ENCODE measurements at places on chromosomes 2 and 18.

- no peaks in the 10 kb centered on the region for H3K27me3 ChIP-seq
- DNase-seq = no peak
- no peaks in the 10 kb centered on the region for H3K36me3 ChIP-seq
- H3K27ac ChIP-seq = no peak overlapping the region
- H3K4me3 ChIP-seq = no peak overlapping the region
- no peaks in the 10 kb centered on the region for H3K4me1 ChIP-seq
These were observed 534.9 kb downstream of the SLC4A3 start for GRCh38 chr2:220162320-220162719.

DNA sequence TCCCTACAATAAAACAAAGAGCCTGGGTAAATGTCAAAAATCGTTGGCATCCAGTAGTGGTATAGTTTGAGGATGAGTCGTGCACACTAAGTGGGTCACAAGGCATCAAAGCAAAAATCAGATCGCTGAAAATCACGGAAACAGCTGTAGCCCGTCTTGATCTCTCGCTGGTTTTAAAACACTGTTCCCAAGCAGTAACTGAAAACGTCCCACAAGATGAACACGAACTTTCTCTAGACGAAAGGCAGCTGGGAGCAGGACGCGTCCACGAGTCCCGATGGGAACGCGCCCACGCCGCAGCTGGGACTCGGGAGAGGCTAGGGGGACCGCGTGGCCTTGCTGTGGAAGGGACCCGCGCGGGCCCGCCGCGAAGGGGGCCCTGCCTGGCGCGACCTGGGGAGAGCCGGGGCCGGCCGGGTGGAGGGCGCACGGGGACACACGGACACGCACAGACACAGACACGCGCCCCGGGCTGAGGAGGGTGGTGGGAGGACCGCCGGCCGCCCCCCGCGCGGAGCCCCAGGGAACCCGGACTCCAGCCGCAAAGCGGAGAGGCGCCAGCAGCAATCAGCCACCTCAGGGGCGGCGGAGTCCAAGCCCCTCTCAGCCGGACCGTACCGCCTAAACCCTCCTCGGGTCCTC lies 651 bp downstream of the STK17B start:
- DNase-seq = no peak
- peaks cover 40% of the 10 kb centered on the region for H3K4me1 ChIP-seq
- H3K36me3 ChIP-seq = peaks cover 27% of the 10 kb centered on the region
- H3K27ac ChIP-seq = peak overlapping the region; percentile 94
- peak overlapping the region; percentile 98 for H3K4me3 ChIP-seq
- no peaks in the 10 kb centered on the region for H3K27me3 ChIP-seq

GRCh38 chr2:12764849-12765605 lies 48.3 kb downstream of the TRIB2 start:
- H3K27me3 ChIP-seq = no peaks in the 10 kb centered on the region
- no peak for DNase-seq
- H3K4me3 ChIP-seq = no peak overlapping the region
- H3K4me1 ChIP-seq = peaks cover 3% of the 10 kb centered on the region
- no peak overlapping the region for H3K27ac ChIP-seq

- no peaks in the 10 kb centered on the region for H3K36me3 ChIP-seq
- H3K4me3 ChIP-seq = no peak overlapping the region
- no peaks in the 10 kb centered on the region for H3K4me1 ChIP-seq
- H3K27ac ChIP-seq = no peak overlapping the region
These were observed 61.7 kb downstream of the PLB1 start for GRCh38 chr2:28557389-28558131.

GRCh38 chr2:41896186-41896846 lies 151.5 kb upstream of the PKDCC start:
- H3K27ac ChIP-seq = no peak overlapping the region
- H3K36me3 ChIP-seq = no peaks in the 10 kb centered on the region
- no peaks in the 10 kb centered on the region for H3K27me3 ChIP-seq
- peak; percentile 14 for DNase-seq

DNA sequence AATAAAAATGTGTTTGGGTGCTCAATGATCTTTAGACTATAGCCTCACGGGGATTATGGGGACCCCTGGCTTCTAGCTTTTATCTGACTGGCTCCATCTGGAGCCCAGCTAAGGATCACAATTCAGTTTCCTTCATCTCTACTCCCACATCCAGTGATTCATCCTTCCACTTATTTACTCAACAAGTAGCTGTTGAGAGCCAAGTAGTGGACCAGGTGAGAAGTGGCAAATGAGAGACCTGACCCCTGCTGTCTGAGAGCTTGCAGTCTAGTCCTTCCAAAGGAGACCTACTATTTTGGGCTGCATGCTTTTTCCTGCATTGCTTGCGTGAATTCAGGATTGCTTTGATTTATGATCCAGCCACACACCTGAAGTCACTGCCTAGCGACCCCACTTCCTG lies 10.7 kb upstream of the DSG3 start:
- no peak overlapping the region for H3K4me3 ChIP-seq
- no peaks in the 10 kb centered on the region for H3K4me1 ChIP-seq
- H3K27me3 ChIP-seq = no peaks in the 10 kb centered on the region
- no peaks in the 10 kb centered on the region for H3K36me3 ChIP-seq
- H3K27ac ChIP-seq = no peak overlapping the region

DNA sequence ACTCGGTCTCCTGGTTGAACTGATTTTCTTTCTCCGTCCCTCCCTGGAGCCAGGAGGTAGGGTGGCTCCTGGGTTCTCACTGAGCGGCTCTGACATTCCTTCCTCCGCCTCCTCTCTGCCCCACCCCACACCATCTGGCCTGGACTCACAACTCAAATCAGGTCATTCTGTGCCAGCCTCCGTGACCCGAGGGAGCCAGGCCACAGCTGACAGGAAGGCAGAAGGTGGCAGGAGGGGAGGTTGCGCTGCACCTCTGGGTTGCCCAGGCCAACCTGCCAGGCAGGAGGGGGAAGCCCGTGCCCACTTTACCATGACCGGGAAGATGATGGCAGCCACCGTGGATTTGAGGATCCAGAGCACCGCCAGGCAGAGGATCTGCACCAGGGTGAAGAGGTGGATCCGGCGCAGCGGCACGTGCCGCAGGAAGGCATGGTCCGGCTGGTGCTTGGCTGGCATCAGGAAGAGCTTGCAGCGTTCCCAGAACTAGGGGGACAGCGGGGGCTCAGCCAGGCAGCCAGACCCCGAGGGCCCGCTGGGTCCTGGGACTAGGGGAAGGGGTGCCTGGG lies 28.3 kb downstream of the MTHFD2 start:
- H3K27ac ChIP-seq = no peak overlapping the region
- H3K27me3 ChIP-seq = no peaks in the 10 kb centered on the region
- no peaks in the 10 kb centered on the region for H3K4me1 ChIP-seq
- no peaks in the 10 kb centered on the region for H3K36me3 ChIP-seq
- DNase-seq = no peak
- H3K4me3 ChIP-seq = no peak overlapping the region

DNA sequence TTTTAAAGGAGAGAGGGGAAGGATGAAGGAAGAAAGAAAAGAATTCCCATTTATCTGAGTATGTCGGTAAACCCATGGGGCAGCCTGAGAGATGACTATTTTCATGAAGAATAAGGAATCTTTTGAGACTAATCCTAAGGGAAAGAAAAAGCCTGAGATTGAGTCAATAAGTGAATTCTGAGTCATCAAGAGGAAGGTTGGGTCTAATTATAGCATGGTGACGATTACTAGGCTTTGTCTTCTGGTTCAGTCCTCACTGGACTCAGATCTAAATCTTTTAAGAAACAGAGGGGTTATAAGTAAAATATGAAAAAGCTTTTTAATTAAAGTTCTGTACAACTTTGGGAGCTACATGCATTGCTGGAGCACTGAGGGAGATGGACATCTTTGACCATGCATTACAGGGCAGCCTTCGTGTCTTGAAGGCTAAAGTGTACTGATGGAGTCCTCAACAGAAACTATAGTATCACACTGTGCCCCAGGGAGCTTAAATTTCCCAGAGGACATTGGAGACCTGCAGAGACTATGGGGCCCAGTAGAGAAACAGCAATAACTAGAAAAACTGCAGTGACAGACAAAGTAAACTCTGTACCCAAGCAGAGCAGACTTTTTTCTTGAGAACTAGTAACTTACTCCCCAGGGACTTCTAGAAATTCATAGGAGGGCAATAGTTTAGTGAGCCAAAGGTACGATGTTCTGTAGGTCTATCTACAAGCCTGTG lies 260.9 kb downstream of the RAD51AP2 start:
- H3K36me3 ChIP-seq = no peaks in the 10 kb centered on the region
- no peaks in the 10 kb centered on the region for H3K27me3 ChIP-seq
- DNase-seq = no peak
- H3K4me3 ChIP-seq = no peak overlapping the region
- H3K27ac ChIP-seq = no peak overlapping the region

DNA sequence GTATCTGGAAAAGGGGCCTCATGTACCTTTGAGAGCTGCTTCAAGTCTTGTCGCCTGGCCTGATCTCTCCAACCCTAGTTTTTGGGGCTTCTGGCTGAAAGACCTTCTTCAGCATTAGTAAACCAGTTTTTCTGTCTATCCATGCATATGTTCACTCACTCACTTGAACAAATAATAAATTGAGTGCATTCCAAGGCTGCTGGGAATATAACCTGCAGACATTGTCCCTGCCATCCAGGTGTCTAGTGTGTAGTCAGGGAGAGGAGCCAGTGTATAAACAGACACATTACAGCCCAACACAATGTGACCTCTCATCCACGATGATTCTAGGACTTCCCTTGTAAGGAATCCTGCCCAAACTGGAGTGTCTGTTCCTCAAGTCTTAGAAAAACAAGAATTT lies 262.1 kb downstream of the PRKCE start:
- no peaks in the 10 kb centered on the region for H3K36me3 ChIP-seq
- H3K4me3 ChIP-seq = no peak overlapping the region
- H3K4me1 ChIP-seq = no peaks in the 10 kb centered on the region
- H3K27me3 ChIP-seq = no peaks in the 10 kb centered on the region
- no peak overlapping the region for H3K27ac ChIP-seq
- no peak for DNase-seq

- H3K27me3 ChIP-seq = no peaks in the 10 kb centered on the region
- no peak overlapping the region for H3K27ac ChIP-seq
These were observed 353.4 kb upstream of the VRK2 start for GRCh38 chr2:57693177-57693576.

- H3K27me3 ChIP-seq = no peaks in the 10 kb centered on the region
- no peaks in the 10 kb centered on the region for H3K36me3 ChIP-seq
- H3K27ac ChIP-seq = no peak overlapping the region
- DNase-seq = no peak
- H3K4me1 ChIP-seq = no peaks in the 10 kb centered on the region
- no peak overlapping the region for H3K4me3 ChIP-seq
These were observed 160.8 kb downstream of the PMAIP1 start for GRCh38 chr18:60060578-60060977.

GRCh38 chr2:97011977-97012569 lies 25.7 kb upstream of the FAM178B start:
- no peak overlapping the region for H3K27ac ChIP-seq
- no peaks in the 10 kb centered on the region for H3K4me1 ChIP-seq
- no peak for DNase-seq

DNA sequence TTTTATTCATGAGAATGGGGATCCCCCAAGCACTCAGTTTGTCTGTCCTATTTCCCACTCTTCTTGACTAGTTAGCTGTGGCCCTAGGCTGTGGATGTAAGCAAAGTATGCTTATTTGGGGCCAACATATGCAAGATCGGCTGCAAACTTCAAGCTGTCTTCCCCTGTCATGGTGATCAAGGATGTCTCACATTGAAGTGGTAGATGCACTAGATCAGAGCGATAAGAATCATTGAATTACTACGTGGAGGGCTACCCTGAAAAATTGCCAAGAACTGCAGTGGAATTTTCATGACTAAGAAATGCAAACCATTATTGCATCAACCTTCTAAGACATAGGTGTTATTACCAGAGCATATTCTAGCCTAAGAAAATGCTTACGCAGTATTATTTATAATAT lies 527.4 kb downstream of the RNF144A start:
- no peak overlapping the region for H3K4me3 ChIP-seq
- H3K4me1 ChIP-seq = no peaks in the 10 kb centered on the region
- H3K36me3 ChIP-seq = no peaks in the 10 kb centered on the region
- DNase-seq = no peak
- no peaks in the 10 kb centered on the region for H3K27me3 ChIP-seq

GRCh38 chr18:57223144-57223870 lies 76.4 kb downstream of the BOD1L2 start:
- no peak overlapping the region for H3K4me3 ChIP-seq
- H3K36me3 ChIP-seq = no peaks in the 10 kb centered on the region
- H3K27me3 ChIP-seq = no peaks in the 10 kb centered on the region
- H3K27ac ChIP-seq = no peak overlapping the region

DNA sequence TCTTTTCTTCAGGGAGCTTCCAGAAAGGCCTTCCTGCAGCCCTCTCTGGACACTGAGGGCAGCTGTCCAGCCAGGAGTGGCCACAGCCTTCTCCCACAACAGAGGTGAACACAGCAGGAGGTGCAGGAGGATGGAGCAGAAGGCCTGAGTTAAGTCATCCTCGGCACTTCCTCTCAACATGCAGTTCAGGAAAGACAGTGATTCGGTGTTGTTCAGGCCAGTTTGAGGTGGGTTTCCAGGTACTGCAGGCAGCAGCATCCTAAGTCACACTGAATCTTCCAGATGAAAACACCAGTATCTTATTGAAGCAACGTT lies 225.3 kb upstream of the PXDN start:
- H3K27ac ChIP-seq = no peak overlapping the region
- DNase-seq = no peak

DNA sequence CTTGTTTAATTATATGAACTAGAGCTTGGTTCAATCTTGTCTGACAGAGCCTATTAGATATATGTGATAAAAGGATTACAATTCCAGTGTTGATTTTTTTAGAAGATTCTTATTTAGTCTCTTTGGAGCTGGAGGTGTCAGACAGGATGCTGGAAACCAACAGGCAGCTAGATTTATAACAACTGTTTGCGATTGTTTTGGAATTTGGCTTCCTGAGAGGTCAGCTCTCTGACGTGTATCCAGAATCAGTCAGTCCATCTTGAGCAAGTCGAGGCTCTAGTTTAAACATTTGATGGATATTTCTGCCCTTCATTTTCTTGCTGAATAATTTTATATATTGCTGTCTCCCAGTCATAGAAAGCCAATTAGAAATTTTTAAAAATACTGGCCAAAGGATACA lies 1062.9 kb downstream of the DPP10 start:
- H3K4me1 ChIP-seq = no peaks in the 10 kb centered on the region
- DNase-seq = no peak
- no peaks in the 10 kb centered on the region for H3K36me3 ChIP-seq
- no peak overlapping the region for H3K4me3 ChIP-seq
